ENCODE measurements at places on chromosomes 16 and 17. TPM values are rescaled to one million over a fixed set of nuclear protein-coding genes. Genes with fewer than 3 reads are reported as not detected.

DNA sequence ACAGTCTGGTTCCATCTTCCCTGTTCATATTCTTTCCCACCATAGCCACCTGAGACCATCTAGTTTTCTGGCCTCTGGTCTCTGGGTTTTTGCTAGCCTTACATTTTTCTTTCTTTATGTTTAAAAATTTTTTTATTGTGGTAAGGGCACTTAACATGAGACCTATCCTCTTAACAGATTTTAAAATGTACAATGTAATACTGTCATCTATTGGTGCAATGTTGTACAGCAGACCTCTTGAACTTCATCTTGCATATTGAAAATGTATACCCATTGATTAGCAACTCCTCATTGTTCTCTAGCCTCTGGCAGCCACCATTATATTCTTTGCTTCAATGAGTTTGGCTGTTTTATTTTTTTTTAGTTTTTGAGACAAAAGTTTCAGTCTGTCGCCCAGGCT is 39.2 kb downstream of the ITGAM start:
- no peak for DNase-seq

GRCh38 chr16:11705311-11706025 is 37.2 kb downstream of the TXNDC11 start:
- DNase-seq = no peak

DNA sequence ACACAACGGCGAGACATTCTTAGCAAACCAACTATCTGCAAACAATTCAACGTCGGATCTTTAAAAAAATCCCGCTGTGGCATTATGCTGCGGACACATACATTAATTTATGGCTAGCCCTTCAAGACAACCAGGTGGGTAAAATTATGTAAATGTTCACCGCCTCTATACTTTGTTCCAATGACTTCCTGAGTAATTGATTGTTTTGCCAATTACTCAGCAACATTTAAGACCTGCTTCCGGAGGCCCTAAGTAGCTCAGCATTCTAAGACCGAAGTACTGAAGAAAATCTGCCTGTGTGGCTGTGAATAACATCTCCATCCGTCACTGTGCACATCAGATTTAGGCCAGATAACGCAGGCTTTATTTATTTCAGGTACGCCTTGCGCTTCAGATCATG is 23.3 kb downstream of the QPRT start:
- no peak for DNase-seq

The ACBD4 gene
- 39.0 TPM for polyA plus RNA-seq

All from pancreas (tissue), 10 donors.